ENCODE measurements at places on chromosomes 1 and 21.

GRCh38 chr1:1597275-1597930 is 2.5 kb downstream of the FNDC10 start:
- no peak for DNase-seq

DNA sequence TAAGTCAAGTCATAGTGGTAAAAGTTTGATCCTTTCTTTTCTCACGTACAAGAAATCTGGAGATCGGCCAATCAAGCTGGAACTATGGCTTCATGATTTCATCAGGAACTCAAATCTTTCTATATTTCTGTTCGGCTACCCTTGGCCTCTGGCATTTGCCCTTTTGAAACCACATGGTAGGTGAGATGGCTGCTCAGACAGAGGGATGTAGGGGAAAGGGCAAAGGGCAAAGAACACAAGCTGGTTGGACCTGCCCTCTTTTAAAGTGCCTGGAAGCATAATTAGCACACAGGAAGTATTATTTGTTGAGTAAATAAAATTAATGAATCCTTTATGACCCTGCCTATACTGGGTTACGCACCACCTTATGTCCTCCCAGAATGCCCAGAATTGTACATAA is 11.5 kb upstream of the RGS1 start:
- DNase-seq: no peak

- no peak for DNase-seq
Observed at GRCh38 chr1:87104140-87104539, 189.7 kb downstream of the HS2ST1 start.

- DNase-seq: no peak
Observed at GRCh38 chr1:102879439-102879993, 228.8 kb downstream of the COL11A1 start.

- no peak for DNase-seq
Observed at GRCh38 chr21:32702702-32703101, 25.1 kb downstream of the SYNJ1 start.

DNA sequence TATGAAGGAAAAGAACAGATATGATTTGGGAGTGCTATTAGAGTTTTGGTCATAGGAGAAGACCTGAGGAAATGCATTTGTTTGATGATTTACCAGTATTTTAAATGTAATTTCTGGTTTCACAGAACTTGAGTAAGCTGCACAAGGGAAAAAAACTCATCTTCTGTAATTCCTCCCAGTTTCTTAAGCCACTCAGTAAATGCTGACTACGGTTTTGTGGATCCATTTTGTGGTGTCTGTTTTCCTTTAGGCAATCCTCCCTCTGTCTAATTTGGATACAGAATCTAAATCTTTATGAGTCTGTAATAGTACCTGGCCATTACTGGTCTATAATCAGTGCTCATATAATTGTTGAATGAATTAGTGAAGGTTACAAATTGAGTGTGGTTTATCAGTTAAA is 72.0 kb downstream of the OLFML2B start:
- DNase-seq: no peak

GRCh38 chr1:188427642-188428041 is 1598.9 kb downstream of the PLA2G4A start:
- no peak for DNase-seq

DNA sequence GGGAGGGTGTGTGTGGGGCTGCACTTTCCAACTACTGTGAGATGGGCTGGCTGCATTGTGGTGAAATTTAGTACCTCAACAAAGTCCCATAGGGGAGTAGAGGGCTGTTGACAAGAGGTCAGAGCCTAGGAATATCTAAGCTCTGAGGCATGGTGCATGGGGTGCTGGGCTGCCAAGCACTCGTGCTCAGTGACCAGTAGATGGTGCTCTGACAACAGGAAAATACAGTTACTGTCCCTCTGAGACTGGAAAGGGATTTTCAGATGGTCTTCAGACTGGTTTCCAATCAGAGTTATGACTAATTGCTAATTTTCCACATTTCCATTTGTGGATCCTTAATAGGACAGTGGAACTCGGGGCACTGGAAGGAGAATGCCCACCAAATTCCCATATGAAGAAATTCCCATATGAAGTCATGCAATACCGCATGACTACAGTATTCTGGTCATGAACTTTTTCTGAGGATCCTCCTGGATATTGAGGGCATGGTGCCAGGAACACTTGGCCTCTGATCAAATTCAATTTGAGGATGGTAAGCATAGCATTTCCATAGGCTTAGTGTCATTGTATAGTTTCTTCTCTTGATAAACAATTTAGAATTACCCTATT is 4.1 kb upstream of the CACNA1E start:
- DNase-seq: no peak

GRCh38 chr1:224065455-224065854 is 48.5 kb upstream of the FBXO28 start:
- no peak for DNase-seq

DNA sequence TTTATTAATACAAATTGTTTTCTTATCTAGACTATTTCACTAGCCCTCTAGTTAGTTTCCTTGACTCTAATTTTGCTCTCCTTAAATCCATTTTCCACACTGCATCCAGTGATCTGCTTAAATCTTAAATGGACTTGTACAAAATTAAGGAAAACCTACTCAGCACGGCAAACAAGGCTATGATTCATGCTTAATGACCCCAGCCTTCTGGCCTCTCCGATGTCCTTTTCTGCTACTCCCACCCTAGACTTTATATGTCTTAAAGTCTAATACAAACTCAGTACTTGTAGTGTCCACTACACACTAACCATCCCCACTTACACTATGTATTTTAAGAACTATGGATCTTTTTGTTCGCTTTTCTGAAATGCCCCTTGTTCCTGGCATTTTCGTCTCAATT is 2.2 kb downstream of the TMED5 start:
- no peak for DNase-seq

- DNase-seq: no peak
Observed at GRCh38 chr1:107081102-107081501, 24.6 kb downstream of the PRMT6 start.

- no peak for DNase-seq
Observed at GRCh38 chr1:12195416-12195815, 28.6 kb downstream of the TNFRSF1B start.

- DNase-seq: no peak
Observed at GRCh38 chr1:51523931-51524330, 4.9 kb upstream of the EPS15 start.

GRCh38 chr1:15616373-15617172 is 685 bp upstream of the DDI2 start:
- no peak for DNase-seq

DNA sequence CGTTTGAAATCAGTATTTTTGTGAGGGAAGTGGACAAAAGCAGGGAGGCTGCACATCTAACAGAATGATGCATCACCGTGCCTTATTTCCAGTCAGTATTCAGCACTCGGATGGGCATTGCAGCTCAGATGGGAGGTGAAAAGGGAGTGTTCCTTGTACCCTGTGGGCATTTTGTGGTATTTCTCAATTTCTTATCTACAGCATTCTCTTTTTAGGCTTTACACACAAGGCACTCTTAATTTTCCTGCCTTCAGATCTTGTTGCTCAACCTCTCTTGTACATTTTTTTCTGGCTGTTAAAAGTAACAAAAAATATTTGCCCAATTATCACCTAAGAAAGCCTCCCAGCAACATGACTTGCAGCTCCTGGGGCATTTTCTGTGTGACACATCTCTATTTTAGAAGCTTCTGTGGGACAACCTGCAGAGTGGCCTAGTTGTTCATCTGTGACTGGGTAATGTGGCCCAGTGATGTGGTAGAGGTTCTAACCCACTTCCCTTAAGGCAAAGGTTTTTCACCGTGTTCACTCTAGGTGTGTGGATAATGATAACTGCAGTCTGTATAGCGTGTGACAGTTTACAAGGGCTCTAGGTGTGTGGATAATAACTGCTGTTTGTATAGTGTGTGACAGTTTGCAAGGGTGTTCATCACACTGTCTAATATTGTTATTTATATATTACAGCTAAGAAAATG is 257.2 kb downstream of the PTGER3 start:
- no peak for DNase-seq

GRCh38 chr1:8925406-8925805 is 20.3 kb upstream of the CA6 start:
- no peak for DNase-seq

- no peak for DNase-seq
Observed at GRCh38 chr1:186983327-186983726, 154.6 kb downstream of the PLA2G4A start.

DNA sequence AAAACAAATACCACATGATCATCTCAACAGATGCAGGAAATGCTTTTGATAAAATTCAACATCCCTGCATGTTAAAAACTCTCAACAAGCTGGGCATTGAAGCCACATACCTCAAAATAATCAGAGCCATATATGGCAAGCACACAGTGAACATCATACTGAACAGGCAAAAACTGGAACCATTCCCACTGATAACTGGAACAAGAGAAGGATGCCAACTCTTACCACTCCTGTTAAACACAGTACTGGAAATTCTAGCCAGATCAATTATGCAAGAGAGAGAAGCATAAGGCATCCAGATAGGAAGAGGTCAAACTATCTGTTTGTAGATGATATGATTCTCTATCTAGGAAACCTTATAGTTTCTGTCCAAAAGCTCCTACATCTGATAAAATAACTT is 91.6 kb downstream of the DNAH14 start:
- no peak for DNase-seq

DNA sequence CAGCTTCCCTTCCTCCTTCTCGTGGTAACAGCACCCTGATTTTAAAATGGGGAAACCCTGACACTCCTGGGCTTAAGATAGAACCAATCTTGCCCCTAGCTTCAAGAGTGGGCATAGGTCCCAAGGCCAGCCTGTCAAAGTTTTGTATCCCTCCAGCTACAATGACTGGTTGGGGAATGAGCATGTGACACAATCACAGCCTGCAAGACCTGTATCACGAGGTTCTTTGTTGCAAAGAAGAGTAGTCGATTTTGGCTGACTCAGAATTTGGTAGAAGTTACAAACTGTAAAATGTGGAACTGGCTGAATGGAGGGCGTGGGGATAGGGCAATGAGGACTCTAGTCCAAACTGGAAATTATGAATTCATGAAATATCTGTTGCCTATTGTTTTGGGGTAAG is 18.7 kb downstream of the CTSK start:
- DNase-seq: no peak

DNA sequence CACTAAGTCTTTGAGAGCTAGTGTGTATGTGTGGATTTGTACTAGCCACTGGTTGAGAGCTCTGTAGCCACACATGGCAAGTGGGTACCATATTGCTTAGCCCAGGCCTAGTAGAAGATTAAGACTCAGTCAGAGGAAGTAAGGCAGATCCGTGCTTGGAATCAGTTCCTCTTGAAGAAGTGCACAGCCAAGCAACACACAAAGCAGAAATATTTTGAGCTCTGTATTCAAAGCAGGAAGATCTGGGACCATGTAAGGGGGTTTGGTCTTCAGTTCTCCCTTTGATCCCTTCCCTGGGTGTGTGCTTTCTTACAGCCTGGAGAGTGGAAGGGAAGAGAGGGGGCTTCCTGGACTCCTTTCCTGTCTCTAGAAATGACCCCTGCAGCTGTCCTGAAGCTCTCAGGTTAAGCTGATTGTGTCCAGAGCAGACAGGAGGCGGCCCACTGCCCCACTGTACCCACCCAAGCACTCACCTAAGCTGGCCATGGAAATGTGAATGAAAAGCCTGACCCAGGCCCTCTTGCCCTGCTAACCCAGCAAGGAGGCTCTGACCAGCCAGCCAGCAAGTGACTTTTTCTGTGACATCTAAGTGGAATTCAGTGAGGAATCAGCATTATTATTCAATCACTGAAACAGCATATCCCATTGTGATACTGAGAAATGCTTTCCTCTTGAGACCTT is 3.6 kb downstream of the ETS2 start:
- DNase-seq: no peak

DNA sequence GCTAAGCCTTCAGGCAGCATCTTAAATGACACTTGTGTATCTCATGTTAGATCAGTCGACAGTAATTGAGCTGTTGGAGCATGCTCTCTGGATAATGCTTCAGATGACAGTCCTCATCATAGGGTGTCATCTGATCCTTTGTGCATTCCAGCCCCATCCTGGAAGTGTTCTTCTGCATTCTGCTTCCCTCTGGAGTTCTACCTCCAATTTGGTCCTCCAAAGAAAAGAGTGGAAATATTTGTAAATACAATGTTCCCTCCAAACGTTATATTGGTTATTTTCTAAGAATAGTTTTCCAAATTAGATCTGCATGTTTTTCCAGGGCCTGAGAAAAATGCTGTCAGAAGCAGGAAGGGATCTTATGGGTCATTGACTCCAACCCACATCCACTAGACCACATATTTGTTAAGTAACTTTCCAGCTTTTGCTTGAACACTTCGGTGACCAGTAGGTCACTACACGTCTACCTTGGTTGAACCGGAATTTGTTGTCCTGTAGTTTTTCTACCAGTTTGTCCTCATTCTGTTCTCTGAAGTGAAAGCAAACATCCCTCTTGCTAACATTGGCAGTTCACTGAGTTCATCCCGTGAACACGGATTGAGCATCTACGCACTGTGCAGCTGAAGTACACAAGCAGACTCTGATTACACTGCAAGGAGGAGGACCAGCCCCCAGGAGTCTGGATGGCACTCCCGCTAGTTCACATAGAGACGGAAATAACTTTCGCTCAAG is 136.0 kb downstream of the TLR5 start:
- no peak for DNase-seq

DNA sequence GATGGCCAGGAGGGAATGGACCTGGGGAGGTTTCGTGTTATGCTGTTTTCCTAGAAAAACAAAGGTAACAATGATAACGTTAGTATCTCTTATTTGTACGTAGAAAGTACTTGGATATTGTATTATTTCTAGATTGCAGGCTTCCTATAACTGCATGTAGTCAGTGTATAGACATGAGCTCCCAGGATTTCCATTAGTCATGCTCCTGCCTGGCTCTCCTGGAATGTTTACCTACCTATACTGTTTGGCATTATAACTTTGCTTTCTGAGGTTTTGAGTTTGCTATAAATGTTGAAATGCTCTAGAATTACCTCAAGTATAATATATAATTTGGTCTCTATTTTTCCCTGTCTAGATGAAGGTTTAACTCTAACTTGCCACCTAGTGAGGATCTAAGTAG is 66.1 kb downstream of the TTC3 start:
- DNase-seq: no peak

DNA sequence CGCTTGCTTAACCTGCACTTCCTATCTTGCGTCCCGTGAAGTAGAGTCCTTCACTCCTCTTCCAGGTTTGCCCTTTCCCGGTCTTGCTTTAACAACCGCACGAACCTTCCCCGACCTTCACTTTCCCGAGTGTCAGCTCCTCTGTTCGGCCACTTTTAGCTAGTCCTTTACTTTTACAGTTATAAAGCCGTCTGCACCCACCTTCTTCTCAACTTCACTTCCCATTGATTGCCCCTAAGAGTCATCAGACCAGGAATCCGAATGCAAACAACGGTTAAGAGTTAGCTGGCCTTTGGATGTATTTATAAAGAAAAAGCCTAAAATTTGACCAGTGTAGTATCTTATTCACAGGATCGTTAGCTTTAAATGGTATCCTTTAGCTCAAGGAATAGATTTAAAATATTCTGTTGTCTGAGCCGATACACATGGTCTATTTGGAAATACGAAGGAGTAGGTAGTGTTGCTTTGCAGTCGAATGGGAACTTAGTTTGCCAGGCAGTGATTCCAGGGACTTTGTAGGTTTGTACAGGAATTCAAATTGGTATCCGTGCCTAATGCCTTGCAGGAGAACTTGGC is 1.4 kb downstream of the PPP2R5A start:
- no peak for DNase-seq

GRCh38 chr1:94858276-94858675 is 38.1 kb downstream of the SLC44A3 start:
- no peak for DNase-seq

- DNase-seq: no peak
Observed at GRCh38 chr1:41856151-41856943, 62.4 kb downstream of the HIVEP3 start.
